ENCODE measurements at places on chromosomes 12 and 14.

DNA sequence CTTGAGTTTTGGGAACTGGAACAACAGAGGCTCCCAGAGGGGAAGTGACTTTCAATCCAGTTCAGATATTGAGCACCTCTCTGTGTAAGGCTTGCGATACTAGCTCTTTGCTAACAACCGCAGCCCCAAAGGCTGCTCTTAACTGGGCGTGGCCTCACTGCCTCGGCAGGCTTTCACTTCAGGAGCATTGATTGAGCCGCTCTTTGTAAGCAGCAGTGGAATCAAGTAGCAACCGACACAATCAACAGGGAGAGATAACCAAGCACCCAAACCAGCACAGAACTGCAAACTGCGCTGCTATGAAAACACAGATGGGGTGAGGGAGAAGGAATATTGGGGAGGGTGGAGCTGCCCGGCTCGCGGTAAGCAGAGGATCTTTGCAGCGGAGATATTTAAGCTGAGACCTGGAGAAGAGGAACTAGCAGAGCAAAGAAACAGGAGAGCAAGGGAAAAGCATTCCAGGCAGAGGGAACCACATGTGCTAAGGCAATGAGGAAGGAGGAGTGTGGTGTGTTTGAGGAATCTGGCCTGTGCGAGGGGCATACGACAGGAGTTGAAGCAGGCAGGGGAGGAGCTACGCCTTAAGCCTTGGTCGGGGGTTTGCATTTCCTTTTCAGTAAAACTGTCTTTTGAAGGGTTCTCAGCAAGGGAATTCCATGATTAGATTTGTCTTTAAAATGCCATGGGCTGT lies 17.3 kb upstream of the YY1 start:
- peak; percentile 63 for DNase-seq

DNA sequence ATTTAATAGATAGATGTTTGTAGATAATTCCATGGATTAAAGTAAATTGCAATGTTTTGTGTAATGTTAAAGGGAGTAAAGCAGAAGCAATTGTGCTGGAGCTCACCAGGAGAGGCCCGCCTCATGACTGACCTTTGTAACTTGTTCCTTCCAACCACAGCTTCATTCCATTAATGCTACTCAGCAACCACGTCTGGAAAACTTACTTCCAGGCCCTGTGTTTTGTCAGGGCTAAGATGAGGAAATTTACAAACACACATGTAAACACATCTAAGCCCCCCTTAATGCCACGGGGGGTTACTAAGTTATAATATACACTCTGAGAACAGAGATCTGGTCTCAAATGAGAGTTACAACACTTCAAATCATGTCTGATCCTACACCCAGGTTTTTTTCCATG lies 12.4 kb downstream of the LUM start:
- no peak for DNase-seq

DNA sequence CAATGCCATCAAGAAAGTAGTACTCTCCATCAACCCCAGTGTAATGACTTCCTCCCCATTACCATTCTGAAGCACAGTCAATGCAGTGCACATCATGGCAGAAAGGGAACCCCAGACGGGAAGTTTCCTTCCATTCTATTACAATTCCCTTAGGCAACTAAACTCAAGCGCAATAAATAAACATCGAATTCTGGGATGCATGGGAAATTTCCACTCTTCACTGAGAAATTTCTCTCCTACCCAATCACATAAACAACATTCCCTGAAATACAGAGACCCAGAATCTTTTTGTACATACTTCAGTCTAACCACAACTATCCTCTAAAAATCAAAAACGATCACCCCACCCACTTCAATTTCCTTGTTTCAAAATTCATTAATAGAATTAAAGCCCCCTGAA lies 20.0 kb downstream of the SARNP start:
- DNase-seq, result no peak

DNA sequence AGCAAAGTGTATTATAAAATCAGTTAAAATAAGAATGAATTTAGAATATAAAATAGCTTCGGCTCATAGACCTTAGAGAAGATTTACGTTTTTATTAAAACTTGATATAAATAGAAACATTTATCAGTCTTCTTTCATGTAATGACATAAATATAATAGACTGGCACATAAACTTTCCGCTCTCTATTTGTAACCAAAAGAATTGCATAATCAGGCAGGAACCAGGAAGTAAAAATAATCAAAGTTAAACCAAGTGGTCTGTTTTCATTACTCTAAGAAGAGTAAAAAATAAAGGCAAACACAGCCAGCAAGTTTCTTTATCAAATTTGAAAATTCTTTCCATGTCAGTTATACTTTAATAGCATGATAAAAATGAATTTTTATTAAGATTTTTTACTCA lies 46.3 kb upstream of the ATP2A2 start:
- no peak for DNase-seq

- DNase-seq, result no peak
Measured at GRCh38 chr12:68225576-68226476, at the start of gene IL26. IL26 (minus strand) TSS chr12:68225810; CDS start chr12:68225756, 54 bp downstream.

- no peak for DNase-seq
Measured at GRCh38 chr12:46904406-46905238, 78.8 kb upstream of the SLC38A4 start.

GRCh38 chr12:24707334-24707733 lies 241.6 kb downstream of the BCAT1 start:
- no peak for DNase-seq

GRCh38 chr12:128825835-128826234 lies 2.1 kb upstream of the SLC15A4 start:
- DNase-seq, result no peak

DNA sequence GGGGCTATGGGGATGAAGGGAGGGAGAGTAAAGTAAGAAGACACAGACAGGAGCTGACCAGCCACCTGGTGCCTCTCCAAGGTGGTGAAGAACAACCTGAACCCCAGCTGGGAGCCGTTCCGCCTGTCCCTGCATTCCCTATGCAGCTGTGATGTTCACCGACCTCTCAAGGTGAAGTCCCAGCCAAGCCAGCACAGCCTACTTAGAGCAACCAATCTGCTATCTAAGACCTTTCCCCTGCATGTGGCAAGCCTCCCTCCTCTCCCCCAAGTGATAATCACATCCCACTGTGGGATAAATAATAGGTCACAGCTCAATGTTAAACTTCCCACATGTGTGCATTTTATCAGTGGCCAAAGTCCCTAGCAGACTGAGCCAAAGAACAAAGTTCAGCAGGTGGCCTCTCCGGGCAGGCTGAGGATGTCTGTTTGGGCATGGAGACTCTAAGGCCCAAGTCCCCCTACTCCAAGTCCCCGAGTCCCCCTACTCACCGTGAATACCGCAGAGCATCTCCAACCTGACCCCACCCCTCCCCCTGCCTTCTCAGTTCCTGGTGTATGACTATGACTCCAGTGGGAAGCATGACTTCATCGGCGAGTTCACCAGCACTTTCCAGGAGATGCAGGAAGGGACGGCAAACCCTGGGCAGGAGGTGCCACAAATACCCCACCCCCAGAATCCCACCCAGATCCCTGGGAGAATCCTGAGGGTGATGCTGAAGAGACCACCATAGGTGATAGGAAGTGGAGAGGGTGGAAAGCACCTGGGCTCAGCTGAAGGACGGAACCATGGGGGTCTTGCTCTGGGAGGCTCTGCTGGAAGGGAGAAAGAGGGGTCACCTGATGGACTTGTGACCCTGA lies 3.5 kb downstream of the CPNE6 start:
- no peak for DNase-seq

DNA sequence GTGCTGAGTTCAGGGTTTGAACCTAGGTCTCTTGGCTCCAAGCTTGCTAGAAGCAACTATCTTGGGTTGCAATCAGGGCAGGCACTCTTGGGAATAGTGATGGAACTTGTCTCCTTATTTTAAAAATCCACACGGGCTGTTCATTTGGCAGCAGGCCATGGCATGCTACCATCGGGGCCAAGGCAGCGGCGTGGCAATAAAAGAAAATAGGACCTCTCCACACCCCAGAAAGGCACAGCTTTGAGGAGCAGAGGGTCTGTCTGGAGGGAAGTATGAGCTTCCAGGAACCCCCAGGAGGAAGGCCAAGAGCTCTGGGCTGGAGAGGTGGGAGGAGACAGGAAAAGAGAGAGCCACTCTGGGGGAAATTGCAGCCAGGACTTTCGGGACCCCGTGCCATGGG lies 15.3 kb downstream of the RPS6KL1 start:
- no peak for DNase-seq

GRCh38 chr12:24798335-24798734 lies 150.6 kb downstream of the BCAT1 start:
- no peak for DNase-seq

DNA sequence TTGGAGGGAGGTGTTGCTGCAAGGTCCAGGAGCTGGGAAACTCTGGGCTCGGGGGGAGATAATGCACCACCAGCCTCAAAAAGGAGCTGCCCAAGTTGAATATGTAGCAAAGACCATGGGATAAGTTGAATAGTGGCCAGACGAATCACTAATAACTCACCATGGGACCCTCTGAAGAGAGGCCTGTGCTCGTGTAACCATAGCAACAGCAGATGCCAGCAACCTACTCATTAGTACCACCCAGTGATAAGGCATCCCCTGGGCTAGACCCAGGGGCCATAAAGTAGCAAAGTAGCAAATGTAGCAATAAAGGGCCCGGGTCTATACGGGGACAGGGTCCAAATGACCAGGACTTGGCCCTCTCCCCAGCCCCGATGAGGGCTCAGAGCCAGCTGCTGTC lies 328.0 kb downstream of the DPF3 start:
- DNase-seq, result no peak

- DNase-seq, result no peak
Measured at GRCh38 chr12:79183926-79184325, 319.4 kb downstream of the SYT1 start.

DNA sequence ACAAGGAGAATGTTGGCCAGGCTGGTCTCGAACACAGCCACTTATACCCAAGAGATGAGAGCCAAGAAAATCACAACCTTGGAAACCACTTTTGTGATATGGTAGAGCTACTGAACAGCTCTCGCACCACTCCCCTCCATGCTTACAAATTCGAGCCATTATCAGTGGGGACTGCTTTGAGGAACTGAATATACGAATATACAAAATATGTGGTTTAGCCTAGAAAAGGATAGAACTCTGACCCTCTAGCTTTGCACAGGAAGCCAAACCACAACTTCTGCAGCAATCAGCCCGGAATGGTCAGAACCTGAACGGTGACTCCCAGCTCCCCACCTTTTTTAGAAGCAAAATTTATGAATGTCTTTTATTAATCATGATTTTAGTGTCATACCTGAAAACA lies 129.8 kb upstream of the TMEM132C start:
- DNase-seq, result no peak

DNA sequence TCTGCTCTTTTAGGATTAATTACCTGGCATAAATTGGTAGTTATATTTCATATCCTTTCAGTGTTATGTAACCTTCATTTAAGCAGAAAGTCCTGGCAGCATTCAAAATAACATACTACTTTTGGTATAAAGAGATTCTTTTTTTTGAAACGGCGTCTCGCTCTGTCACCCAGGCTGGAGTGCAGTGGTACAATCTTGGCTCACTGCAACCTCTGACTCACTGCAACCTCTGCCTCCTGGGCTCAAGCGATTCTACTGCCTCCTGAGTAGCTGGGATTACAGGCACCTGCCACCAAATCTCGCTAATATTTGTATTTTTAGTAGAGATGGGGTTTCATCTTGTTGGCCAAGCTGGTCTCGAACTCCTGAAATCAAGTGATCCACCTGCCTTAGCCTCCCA lies 9.2 kb downstream of the KTN1 start:
- no peak for DNase-seq

- no peak for DNase-seq
Measured at GRCh38 chr14:67963545-67963944, 144.0 kb downstream of the RAD51B start.

DNA sequence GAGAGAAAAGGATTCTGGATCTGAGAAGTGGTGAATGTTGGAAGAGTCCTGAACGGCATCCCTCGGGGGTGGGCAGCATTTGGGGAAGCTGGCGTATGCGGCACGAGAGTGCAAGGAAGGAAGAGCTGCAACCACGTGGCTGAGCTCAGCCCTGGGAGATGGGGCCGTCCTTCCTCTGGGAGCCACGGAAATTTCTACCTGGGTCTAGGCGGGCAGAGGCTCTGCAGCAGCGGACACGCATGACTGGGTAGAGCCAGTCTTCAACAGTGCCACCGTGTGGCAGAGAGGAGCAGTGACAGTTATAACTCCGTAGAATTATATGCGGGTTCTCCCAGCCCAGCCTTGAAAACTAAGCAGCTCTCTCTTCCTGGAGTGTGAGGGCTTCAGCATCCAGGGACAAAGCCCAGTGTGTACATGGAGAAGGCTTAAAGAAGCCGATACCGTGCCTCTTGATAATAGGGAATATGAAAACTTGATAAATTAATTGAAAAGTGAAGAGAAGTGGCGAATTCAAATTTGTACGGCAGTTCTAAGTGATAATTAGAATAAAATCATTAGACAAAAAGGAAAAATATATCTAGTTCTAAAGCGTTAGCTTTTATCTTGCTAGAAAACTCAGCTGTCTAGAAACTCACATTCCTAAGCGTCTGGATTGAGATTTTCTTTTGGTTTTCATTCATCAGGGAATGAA lies 82.9 kb upstream of the STXBP6 start:
- DNase-seq, result peak; percentile 20

GRCh38 chr12:50186681-50187080 lies 19.5 kb upstream of the CERS5 start:
- no peak for DNase-seq

GRCh38 chr14:94100847-94101246 lies 9.7 kb upstream of the IFI27 start:
- no peak for DNase-seq

- DNase-seq, result no peak
Measured at GRCh38 chr14:57277062-57277461, 8.3 kb downstream of the AP5M1 start.

DNA sequence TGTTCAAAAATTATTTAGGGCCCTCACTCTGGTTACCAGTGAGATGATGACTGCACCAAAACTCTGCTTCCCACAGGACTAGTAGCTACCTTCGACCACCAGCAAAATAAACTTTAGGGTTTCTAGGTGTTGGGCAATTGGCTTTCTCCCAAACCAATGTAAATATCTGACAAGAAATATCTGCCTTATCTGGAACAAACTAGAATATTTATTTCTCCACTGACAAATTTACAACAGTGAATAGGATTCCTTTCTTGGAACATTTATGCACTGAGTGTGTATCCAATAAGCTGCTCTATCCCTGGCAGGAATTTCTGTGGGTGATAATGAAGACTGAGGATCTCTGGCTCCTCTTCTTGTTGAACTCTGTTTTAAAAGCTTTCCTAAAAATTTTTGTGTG lies 148.6 kb downstream of the SLC6A15 start:
- no peak for DNase-seq

DNA sequence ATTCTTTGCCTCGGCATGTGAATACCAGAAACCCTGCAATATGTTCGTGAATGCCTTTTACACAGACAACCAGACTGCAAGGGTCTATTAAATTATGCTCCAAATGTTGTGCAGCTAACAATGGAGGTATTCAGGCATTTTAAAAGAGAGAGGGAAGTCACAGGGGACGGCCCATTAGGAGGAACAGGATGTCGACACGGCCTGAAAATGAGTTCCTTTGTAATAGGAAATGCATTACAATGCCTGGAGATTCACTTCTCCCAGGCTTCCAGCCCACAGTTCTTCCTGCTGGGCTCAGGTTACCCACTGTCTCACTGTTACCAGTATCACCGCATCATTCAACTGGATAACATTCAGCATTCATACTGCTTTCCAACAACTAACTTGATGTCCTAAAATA lies 2.5 kb downstream of the DUSP6 start:
- no peak for DNase-seq

All from activated T-cell treated with anti-CD3 and anti-CD28 coated beads for 48 hours (primary cell).